ENCODE measurements at places on chromosomes 6 and 20.

GRCh38 chr20:56955680-56956079, 310.8 kb downstream of the BMP7 start:
- no peak for DNase-seq

- DNase-seq: no peak
Measured at GRCh38 chr20:62686869-62687830, 21.5 kb upstream of the NTSR1 start.

DNA sequence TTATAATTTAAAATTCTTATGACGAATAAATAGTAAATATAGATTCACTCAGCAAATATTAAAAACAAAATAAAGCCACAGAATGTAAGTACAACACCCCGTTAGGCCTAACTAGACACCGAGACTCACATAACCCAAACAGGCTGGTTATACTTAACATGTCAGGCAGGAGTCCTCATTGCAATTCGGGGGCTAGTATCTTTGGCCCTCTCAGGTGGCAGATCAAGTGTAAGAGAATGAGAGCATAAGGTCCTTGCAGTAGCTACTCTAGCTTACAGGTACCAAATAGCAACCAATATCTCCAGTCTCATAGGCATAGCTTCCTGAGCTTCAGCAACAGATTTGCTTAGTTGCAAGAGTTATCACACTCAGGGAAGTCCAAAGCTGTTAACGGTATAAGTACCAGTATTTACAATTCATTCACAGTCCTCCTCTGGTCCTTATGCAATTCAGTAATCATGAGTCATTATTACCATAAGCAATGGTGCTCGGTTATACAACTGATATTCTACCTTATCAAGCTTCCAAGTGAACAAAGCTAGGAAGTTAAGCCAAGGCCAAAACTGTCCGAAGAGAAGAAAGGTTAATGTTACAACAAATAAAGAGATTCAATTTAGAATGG, 20.1 kb downstream of the REV3L start:
- no peak for DNase-seq

- no peak for DNase-seq
Measured at GRCh38 chr6:109799664-109800063, 108.6 kb downstream of the FIG4 start.

Measured in stimulated activated CD4-positive, alpha-beta T cell treated with anti-CD3 and anti-CD28 coated beads, Interleukin-2, amount 100 ng/mL, for 48 hours (primary cell).